ENCODE measurements at places on chromosomes 4 and X. TPM values are rescaled to one million over a fixed set of nuclear protein-coding genes. Genes with fewer than 3 reads are reported as not detected.

The FAM47A gene
- not detected for total RNA-seq

GRCh38 chrX:80808881-80809411 is 731 bp downstream of the BRWD3 start:
- DNase-seq, result peak; percentile 59
- no peaks in the 10 kb centered on the region for H3K4me1 ChIP-seq
- H3K4me3 ChIP-seq, result peak overlapping the region; percentile 52
- H3K27ac ChIP-seq, result peak overlapping the region; percentile 74
- no peaks in the 10 kb centered on the region for H3K36me3 ChIP-seq

GRCh38 chrX:102599951-102600579 is 750 bp downstream of the ARMCX5 start:
- H3K36me3 ChIP-seq, result no peaks in the 10 kb centered on the region
- peak overlapping the region; percentile 23 for H3K4me3 ChIP-seq
- peak overlapping the region; percentile 67 for H3K27ac ChIP-seq
- H3K4me1 ChIP-seq, result no peaks in the 10 kb centered on the region

DNA sequence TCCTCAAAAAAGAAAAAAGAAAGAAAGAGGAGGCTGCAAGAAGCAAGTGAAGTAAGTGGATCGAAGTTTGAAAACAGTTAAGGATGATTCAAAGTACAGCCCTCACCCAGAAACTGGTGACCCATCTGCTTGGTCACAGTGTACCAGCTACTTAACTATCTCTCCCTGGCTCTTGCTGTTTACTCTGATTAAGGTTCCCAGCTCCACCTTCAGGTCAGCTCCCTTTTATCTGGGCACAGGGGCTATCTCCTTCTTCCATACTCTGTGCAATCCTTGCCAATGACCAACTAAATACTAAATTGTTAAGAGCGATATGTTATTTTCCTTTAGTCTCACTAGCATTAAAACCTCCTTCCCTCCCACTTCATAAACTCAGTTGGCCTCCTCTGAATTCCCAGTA is 81.5 kb upstream of the SMIM10 start:
- H3K27me3 ChIP-seq, result no peaks in the 10 kb centered on the region
- no peaks in the 10 kb centered on the region for H3K36me3 ChIP-seq
- no peak for DNase-seq
- H3K4me3 ChIP-seq, result no peak overlapping the region

The CYLC1 gene
- total RNA-seq, result not detected

Data from pancreas (tissue), 10 donors.